ENCODE measurements at places on chromosomes 7 and 10. TPM values are rescaled to one million over a fixed set of nuclear protein-coding genes. Genes with fewer than 3 reads are reported as not detected.

The CAV2 gene
- total RNA-seq: 209 TPM

The OR6B1 gene
- not detected for total RNA-seq

The GPR15LG gene
- total RNA-seq: not detected

The MRLN gene
- not detected for total RNA-seq

The SLC26A3 gene
- not detected for total RNA-seq

The FEZF1 gene
- not detected for total RNA-seq

The ARHGEF35 gene
- 0.55 TPM for total RNA-seq

The NRCAM gene
- 99.1 TPM for total RNA-seq

The CRCP gene
- total RNA-seq: 24.0 TPM

The AOAH gene
- total RNA-seq: not detected

The KIAA1217 gene
- total RNA-seq: 1.1 TPM

The MARCHF5 gene
- 35.2 TPM for total RNA-seq

The GJC3 gene
- total RNA-seq: 0.09 TPM

The CPA1 gene
- not detected for total RNA-seq

The OPALIN gene
- total RNA-seq: not detected

All from A549 treated with AZD2906 at 1 μM for 4 hours (cell line).